Smooth muscle cell of the brain vasculature (primary cell): ENCODE measurements at places on chromosomes 5 and 9.

DNA sequence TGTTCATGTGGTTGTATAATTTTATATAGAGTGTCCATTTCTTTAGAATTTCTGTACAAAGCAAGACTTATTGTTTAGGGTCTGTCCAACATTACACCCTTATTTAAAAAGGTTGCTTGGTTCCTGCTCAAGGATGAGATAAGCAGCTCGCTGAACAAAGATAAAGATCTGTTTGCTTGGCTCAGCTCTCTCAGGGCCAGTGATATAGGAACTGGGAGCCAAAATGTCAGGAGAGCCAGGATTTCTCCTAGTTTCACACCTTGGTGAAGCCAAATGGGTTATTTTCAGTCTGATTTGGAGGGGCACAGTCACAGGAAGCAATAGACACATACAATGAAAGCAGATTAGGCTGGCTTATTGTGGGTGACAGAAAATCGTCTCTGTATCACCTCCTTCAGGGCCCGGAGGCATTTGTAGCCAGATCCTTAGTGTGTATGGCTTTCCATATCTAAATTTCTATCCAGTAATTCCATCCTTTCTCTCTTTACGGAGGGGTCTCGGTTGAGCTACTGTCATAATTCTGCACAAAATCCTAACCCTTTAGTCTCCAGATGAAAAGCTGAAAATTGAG is 396.4 kb downstream of the TMEM232 start:
- DNase-seq = no peak

- DNase-seq = no peak
These were observed 21.2 kb upstream of the INPP5E start for GRCh38 chr9:136460772-136461325.

DNA sequence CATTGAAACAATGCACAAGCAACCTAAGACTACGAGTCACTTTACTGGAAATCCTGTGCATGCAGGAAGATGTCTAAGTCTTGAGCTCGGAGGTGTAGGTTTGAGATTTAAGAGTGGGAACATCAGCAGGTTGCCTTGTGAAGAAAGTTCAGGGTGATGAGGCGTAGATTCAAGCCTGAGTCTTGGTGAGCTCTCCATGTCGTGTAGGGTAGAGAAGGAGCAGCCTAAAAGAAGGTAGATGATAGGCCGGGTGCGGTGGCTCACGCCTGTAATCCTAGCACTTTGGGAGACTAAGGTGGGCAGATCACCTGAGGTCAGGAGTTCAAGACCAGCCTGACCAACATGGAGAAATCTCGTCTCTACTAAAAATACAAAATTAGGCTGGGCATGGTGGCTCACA is 30.2 kb upstream of the ANKRD18A start:
- no peak for DNase-seq

GRCh38 chr5:98402130-98402529 is 371.3 kb upstream of the RGMB start:
- no peak for DNase-seq

- DNase-seq = no peak
These were observed 33.5 kb upstream of the APC start for GRCh38 chr5:112703866-112704820.

DNA sequence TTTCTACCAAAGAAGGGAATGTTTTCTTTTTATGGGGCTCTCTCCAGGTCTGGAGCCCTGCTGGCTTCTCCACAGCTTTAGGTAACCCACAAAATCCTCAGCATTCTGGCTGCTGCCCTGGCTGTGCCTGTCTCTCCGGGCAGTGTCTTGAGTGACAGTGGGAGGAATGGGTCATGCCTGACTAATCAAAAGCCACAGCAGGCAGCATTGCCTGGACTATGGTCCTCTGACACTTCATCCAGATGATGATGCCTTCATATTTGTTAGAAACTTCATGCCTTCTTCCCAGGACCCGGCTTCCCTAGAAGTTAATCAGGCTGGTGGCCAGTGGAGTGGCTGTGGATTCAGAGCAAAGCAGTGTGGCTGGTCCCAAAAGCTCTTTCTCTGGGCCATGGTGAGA is 32.2 kb upstream of the TGFBI start:
- DNase-seq = peak; percentile 74

DNA sequence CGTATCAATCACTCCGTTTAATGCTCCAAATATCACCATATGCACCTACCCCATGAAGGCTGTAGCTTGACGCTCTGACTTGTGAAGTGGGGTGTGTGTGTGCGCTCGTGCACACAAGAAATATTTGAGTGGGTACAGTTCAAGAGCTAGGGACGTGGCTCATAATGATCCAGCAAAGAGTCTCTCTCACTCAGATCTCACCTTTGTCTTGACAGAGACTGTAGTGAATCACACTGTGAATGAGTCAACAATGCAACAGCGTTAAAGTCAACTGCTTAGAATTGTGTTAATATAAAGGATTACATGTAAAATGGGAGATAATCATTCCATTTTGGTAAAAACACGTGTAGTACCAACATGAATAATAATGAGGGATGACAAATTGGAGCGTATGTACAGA is 119.4 kb downstream of the MED27 start:
- no peak for DNase-seq

GRCh38 chr5:97666783-97667182 is 483.7 kb upstream of the RIOK2 start:
- no peak for DNase-seq

DNA sequence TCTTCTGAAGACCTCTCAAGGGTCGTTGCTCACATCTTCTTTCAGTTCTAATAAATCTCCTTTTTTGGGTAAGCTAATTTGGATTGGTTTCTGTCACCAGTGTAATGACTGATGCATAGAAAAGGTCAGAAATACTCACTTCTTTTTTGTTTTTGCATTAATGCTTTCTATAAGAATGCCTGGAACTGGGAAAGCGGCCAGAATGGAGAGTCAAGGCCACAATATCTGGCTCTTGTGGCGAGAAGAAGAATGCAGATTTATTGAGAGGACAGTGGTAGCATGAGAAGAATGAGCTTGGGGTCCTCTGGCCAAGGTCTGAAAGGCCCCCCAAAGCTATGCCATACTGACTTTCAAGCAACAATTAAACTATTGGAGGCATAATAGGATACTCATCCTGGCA is 88.0 kb upstream of the SLC12A2 start:
- no peak for DNase-seq

- no peak for DNase-seq
These were observed 49.2 kb downstream of the TIMD4 start for GRCh38 chr5:156913719-156914370.

DNA sequence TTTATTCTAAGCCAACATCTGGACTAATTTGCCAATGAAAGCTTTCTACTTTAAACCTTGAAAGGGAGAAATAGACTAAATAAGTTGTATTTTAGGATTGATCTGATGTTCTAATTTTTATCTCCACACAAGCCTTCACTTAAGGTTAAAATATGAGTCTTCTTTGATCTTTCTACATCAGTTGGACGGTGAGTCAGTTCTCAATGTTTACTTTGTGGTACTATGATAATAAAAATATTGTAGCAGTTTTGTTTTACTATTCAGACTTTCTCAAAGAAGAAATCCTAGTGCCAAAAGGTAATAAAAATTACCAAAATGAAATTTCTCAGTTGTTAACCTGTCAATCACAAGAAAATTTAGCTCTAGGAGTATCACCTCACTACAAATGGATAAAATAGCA is 203.5 kb upstream of the RGMB start:
- peak; percentile 47 for DNase-seq

DNA sequence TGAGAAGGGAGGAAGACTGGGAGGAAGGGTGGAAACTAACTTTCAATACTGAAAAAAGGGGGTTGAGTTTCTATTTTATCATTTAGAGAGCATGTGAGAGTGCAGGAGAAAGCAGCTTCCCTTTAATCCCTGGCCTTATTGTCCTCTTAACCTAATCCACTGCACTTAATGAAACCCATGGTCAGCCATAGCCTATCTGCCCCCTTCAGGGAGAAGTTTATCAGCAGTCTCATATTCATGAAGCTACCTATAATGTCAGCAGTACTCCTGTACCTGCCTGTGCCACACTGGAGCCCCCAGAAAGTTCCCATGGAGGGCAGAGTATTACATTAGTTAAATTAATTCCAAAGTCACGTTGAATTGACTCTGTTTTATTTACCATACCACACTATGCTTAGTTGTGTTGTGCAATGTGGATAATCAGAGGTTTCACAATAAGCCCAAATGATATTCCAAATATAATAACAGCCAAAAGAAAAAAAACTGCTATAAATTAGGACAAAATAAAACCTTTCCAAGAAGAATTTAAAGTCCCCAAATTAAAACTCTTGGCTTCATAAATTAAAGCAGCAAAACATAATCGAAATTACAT is 62.9 kb downstream of the MUSK start:
- DNase-seq = no peak

GRCh38 chr9:98357921-98358535 is 102.6 kb upstream of the TBC1D2 start:
- DNase-seq = no peak

DNA sequence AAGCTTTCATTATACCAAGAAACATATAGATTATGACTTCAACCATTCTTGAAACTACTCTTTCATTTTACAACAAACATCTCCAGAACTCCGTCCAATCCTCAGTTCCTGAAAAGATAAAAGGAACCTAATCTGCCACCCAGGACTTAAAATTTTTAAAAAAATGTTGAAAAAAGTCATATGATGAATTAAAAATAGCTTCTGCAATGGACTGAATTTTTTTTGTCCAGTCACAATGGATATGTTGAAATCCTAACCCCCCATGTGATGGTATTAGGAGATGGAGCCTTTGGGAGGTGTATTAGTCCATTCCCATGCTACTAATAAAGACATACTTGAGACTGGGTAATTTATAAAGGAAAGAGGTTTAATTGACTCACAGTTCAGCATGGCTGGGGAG is 2.7 kb upstream of the ALDH1A1 start:
- no peak for DNase-seq

DNA sequence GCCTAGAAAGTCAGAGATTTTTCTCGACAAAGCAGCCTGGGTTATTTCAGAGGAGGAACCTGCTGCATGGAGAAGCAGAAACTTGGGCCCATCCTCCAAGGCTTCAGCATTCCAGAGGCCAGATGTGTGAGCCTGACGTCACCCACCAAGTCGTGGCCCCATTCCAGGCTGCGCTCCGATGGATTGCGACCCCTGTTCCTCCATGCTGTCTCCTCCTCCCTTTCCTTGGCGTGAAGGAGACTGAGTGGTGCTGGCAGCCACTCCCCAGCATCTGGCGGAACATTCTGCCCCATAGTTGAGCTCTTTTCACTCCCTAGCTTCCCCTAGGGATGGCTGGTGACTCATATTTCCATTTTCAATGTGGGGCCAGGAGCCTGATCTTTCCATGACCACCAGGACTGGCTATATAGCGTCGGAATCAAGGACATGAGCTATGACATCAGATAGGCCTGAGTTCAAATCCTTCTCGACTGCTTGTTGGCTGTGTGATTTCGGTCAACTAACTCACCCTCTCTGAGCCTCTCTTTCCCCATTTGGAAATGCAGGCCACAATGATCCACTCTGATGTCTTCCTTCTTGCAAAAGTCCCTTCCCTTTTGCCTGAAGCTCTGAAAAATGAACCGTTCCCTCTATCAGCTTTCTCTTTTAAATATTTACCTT is 24.5 kb upstream of the DUSP1 start:
- peak; percentile 86 for DNase-seq

DNA sequence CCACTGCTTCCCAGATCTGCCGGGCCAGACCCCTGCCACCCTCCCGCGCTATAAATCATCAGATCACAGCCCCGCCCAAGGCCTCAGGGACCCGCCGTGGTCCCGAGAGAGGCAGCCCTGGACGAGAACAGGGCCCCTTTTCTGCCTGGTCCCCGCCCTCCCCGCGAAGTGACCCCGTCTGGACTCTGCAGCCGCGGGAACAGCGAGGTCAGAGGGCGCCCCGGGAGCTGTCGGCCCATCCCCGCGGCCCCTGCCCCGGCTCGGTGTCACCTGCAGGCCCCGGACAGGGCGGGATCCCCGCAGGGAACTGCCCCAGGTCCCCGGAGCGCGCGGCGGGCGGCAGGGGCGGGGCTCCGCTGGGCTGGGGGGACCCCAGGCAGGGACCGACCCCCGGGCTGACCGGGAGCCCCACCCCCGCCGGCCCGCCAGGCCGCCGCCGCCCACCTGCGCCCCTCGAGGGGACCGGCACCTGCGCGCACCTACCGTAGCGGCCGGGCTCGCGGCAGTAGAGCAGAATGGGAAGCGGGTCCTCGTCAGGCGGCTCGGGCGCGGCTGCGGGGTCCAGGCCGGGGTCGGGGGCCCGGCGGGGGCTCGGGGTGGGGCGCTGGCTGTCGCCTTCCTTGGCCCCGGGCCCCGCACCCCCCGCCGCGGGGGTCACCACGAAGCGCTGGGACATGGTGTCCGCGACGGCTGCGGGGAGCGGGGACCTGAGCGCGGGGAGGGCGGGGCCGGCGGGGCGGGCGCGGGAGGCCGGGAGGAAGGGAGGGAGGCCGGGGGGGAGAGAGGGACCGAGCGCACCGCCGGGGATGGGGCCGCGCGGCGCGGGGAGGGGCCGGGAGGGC is 43.5 kb upstream of the SLC12A7 start:
- DNase-seq = no peak

GRCh38 chr5:86869268-86869667 is 251.5 kb downstream of the COX7C start:
- DNase-seq = no peak

DNA sequence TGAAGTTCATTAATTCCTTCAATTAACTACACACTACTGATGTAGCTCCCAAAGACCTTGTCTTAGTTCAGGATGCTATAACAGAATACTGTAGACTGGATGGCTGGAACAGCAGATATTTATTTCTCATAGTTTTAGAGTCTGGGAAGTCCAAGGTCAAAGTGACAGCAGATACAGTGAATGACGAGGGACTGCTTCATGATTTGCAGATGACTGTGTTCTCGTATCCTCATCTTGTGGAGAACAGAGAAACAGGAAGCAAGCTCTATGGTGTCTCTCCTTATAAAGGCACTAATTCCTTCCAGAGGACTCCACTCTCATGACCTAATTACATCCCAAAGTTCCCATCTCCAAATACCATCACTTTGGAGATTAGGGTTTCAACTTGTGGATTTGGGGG is 65.6 kb upstream of the MAP1B start:
- DNase-seq = no peak

- DNase-seq = no peak
These were observed 15.5 kb downstream of the PRKACG start for GRCh38 chr9:68998385-68998784.

DNA sequence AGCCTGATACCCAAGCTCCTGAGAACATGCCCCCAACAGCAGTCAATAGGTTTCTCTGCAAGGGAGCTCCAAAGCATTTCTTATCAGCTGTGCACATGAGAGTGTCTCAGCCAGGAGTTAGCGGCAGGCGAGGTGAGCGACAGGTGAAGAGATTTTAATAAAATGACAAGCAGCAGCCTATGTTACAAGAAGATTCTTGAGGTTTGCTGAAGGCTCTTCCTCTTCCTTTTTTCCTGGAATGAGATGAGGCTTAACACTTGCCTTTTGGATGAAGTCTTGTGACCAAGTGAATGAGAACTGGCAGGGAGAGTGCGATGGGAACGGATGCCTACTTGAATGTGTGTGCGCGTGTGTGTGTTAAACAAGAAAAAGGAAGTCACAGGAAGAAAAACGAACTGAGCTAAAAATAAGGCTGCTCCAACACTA is 76.1 kb downstream of the SHB start:
- DNase-seq = no peak

DNA sequence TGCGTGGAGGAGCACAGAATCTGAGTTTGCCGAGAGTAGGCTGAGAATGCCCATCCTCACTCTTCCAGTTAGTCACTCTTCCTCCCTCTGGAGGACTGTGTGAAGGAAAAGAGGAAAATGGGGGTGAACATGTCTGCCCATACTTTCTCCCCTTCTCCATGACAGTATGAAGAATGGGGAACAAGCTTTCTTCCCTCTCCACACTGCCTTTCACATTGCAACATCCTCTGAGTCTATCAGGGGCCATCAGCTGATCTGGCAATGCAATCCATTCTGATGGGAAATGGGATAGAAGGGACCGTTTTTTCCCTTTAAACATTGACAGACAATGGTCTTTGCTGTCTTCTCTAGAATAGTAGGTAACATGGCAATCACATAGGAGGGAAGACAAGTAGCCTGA is 56.8 kb downstream of the UGCG start:
- DNase-seq = no peak
